Stimulated activated CD8-positive, alpha-beta memory T cell treated with anti-CD3 and anti-CD28 coated beads, Interleukin-7, amount 100 ng/mL, for 1 hour (primary cell): ENCODE measurements at places on chromosomes 5 and 9.

GRCh38 chr9:116319480-116319879, 165.9 kb downstream of the PAPPA start:
- no peak for DNase-seq

GRCh38 chr5:174008922-174009321, 20.0 kb downstream of the C5orf47 start:
- DNase-seq: no peak

DNA sequence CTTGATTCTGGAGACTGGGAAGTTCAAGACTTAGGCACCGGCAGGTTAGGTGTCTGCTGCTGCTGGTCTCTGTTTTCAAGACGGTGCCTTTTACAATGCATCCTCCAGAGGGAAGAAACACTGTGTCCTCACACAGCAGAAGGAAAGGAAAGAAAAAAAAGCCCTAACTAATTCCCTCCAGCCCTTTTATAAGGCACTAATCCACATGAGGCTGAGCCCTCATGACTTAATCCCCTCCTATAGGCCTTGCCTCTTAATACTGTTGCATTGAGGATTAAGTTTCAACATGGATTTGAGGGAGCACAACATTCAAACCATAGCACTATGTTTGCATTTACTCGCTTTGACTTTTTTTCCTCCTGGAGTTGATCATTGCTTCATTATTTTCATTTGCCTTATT, 585.9 kb downstream of the TLR4 start:
- DNase-seq: no peak

DNA sequence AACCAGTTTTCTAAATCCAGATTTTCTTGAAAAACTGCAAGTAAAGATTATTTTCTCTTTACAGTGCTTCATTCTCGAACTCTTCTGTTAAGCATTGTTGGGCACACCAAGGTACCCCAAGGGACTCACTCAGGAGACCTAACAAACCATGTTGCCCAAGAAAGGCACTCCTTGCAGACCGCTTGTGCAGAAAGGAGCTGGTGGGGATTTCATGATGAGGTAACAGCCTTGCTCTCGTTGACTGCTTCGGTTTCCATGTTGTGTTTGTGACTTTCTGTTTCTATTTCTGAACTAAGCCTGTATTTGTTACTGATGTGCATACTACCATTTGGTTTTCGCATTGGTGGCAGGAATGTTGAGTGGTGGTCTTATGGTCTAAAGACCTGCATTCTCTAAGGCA, 266.6 kb upstream of the DAP start:
- no peak for DNase-seq

DNA sequence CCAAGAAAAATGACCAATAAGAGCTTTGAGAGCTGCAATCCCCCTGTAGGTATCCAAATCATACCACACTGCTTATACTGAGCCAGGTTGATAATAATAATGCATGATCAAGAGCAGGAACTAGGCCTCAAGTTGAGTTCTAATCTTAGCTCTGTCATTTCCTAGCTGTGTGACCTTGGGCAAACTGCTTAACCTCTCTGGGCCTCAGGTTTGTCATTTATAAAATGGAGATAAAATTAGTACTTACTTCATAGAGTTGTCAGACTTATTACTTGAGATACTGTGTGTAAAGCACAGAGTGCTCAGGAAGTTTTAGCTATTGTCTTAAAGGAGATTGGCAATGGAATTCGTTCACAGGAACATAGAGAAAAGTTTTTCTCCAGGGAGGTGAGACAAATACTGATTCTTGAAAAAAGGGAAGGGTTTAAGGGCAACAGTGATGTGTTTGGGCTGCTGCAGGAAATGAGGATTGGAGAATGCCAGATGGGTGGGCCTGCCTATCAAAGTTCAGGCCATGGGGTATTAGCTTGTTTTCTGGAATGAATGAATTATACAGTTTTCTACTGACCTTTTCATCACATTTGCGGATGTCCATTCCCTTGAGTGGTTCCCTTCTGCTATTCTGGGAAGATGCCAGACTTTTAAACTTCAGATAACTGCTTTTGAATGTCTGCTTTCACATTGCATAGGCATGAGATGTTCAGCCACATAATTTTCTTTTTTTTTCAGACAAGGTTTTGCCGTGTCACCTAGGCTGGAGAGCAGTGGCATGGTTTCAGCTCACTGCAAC, 10.2 kb upstream of the ATP6V0E1 start:
- no peak for DNase-seq

- DNase-seq: no peak
Observed at GRCh38 chr5:35440409-35440808, 177.3 kb upstream of the SPEF2 start.

GRCh38 chr5:135871268-135871915, 24.2 kb downstream of the IL9 start:
- DNase-seq: no peak

- no peak for DNase-seq
Observed at GRCh38 chr9:83034026-83034425, 28.9 kb downstream of the RASEF start.

DNA sequence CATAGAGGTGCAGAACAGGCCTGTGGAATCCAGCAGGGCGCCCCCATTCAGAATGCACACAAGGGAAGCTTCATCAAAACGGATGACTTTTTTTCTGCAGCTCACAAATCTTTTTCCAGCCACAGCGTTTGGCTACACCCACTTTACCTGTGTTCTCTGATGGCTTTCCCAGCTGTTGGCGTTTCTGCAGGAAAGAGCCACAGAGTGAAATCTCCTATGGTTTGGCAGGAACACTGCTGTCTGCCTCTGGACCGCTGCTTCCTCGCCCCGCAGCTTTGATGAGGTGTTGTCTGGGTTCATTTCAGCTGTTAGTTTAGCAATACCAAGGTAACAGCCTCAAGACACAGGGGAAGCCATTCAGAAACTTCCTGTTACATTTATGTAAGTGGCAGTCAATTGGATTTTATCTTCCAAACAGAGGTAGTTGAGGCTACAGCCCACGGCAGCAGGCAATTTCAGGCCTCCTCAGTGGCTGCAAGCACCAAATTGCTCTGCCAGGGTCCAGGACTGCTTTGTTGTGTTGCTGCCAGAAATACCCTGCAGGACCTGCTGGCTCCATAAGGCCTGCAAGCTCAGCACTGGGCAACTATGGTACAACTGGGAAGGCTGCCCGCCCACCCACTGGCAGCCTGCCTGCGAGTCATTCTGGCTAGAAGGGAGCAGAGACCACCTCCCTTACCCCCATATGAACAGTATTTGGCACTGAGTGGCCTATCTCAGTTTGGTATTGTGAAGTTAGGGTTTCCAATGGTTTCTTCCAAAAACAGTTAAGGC, 96.7 kb downstream of the MVB12B start:
- DNase-seq: no peak

GRCh38 chr5:1153428-1153827, 41.6 kb upstream of the SLC12A7 start:
- no peak for DNase-seq

GRCh38 chr9:125258832-125259534, 2.6 kb upstream of the GAPVD1 start:
- no peak for DNase-seq

DNA sequence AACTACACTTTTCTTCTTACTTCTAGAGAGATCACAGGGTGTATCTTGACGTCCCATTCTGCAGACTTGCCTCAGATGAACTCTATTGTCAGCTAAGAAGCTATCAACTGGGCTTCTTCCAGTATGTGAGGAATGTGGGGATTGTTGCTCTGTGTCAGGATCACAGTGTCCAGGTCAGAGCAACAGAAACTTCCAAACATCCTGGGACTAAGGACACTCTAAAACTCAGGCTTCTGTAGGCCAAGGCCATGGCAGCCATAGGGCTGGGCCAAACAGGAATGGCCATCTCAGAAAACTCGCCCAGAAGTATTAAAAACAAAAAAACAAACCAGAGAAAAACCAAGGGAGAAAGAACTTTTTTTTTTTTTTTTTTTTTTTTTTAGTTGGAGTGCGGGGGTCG, 210.0 kb upstream of the CLINT1 start:
- no peak for DNase-seq

GRCh38 chr5:107564931-107565372, 105.8 kb downstream of the EFNA5 start:
- DNase-seq: no peak

GRCh38 chr5:173271419-173271818, 36.4 kb upstream of the NKX2-5 start:
- no peak for DNase-seq

GRCh38 chr5:124236361-124237205, 509.9 kb downstream of the ZNF608 start:
- no peak for DNase-seq

GRCh38 chr5:170632266-170632984, 128.6 kb downstream of the KCNIP1 start:
- no peak for DNase-seq

DNA sequence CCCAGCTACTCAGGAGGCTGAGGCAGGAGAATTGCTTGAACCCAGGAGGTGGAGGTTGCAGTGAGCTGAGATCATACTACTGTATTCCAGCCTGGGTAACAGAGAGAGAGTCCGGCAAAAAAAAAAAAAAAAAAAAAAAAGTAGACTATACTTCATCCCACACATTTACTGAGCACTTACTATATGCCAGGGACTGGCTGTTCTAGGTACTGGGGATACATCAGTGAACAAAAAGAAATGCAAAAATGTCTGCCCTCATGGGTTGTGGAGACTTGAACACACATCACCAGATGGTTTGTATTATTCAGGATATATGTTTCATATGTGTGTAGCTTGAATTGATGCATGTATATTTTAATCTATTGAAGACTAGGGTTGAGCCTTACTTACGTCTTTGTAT, 2.9 kb upstream of the LHFPL2 start:
- DNase-seq: no peak

- DNase-seq: no peak
Observed at GRCh38 chr9:117403848-117404247, 11.0 kb downstream of the ASTN2 start.

DNA sequence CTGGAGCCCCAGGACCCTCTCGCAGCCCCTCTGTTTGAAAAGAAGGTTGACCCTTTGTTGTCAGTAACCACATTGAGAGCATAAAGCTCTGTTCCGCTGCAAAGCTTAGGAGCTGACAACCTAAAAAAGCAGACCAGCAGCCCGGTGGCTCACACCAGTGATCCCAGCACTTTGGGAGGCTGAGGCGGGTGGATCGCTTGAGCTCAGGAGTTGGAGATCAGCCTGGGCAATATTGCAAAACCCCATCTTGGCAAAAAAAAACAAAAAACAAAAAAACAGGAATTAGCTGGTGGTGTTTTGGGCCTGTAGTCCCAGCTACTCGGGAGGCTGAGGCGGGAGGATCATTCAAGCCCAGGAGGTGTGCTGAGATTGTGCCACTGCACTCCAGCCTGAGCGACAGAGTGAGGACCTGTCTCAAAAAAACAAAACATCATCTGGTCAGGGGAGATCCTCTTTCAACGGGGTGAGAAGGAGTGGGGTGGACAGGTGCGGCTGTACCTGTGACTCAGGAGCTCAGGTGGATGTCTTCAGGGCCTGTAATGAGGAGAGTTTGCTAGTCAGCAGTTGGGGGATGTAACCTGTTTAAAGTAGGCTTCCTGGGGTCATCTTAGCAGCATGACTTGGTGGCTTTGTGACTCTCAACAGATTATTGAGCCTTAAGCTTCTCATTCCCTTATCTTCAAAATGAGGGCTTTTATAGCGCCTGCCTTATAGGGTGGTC, 694 bp upstream of the REEP2 start:
- DNase-seq: no peak

DNA sequence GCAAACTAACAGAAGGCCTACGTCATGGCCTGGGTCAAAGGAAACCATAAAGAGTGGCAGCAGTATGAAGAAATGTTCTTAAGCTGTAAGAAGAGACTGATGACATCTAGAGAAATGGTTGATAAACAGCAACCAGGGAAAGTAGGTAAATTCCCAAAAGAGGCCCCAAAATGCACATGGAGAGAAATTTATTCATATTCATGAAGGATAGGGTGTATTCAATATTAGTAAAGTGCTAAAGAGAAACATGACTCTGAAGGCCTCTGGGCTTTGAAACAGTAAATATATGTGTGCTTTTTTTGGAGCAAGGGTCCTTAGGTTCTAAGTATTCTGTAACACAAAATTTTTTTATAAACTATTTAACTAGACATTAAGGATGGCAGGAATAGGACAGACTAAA, 149.7 kb upstream of the GRIA1 start:
- no peak for DNase-seq

GRCh38 chr9:91411096-91411771, 12.4 kb downstream of the NFIL3 start:
- no peak for DNase-seq

- DNase-seq: no peak
Observed at GRCh38 chr9:133487331-133487725, 8.4 kb upstream of the SLC2A6 start.

DNA sequence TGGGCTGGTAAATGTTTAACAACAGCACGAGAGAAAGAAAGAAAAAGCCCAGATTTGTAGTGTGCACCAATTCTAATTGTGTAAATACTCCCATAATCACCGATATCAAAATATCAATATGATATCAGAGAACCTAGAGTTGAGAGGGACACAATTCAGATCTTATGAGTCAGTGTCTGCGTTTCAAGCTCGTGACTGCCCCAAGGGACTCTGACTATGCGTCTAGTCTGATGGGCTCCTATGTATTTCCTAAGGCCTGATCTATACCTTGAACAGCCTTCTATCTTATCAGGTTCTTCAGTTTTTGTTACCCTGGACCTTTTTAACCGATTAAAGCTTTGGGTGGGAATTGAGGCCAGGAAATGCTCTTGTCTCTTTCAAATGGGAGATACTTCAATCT, 243.0 kb upstream of the SLC24A2 start:
- DNase-seq: no peak

- no peak for DNase-seq
Observed at GRCh38 chr5:32710550-32711361, at the start of gene NPR3. TSS of gene NPR3 (plus strand) at chr5:32711321. CDS start at chr5:32711777, 456 bp downstream.

GRCh38 chr9:107975426-107976010, 485.9 kb upstream of the KLF4 start:
- no peak for DNase-seq

DNA sequence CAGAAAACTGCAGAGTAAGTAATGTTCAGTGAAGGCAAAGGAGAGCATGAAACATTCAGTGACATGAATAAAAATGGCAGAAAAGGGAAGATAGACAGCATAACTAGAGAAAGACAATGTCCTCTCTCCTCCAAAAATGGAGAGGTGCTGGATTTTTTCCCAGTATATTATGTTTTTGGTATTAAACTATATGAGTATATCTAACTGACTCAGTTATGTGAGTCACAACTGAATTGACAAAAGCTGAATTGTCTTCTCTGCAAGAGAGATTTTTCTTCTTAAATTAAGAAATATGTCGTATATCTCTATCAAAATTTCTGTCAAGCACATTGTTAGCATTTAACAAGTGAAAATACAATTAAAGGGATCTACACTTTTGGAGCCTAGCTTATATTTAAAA, 375.1 kb downstream of the CHSY3 start:
- no peak for DNase-seq

DNA sequence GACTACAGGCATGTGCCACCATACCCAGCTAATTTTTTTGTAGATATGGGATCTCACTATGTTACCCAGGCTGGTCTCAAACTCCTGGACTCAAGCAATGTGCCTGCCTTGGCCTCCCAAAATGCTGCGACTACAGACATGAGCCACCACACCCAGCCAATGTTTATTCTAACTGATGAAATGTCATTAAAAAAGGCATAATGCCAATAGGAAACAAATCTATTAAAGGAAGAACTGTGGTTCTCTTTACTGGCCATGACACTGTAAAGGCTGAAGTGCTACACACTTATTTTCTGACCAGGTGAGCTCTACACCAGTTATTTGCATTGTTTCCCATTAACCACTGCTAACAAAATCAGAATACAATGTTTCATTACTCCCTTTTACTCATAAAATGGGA, 106.0 kb downstream of the STRBP start:
- DNase-seq: no peak
